ENCODE measurements at places on chromosomes 7 and 10.

GRCh38 chr7:134783294-134784069 is 4.0 kb downstream of the CALD1 start:
- no peak for DNase-seq

- no peak for DNase-seq
Measured at GRCh38 chr10:72461085-72461484, 106.4 kb upstream of the DNAJB12 start.

DNA sequence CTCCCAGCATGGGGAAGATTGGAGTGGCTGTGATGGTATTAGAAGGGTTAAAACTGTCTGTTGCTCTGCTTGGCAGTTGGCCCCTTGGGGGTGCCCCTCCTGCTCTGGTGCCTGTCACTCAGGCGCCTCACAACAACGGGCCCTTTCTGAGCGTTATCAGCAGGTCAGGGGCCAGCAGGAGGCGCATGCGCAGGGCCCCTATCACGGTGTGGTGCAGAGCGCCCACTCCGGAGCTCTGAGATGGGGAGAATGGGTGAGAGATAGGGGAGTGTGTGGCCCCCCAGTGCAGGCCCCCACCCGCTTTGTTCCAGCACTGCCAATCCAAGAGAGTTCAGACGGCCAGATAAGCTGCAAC is 24.8 kb downstream of the GBX1 start:
- DNase-seq, result no peak

- no peak for DNase-seq
Measured at GRCh38 chr10:76675561-76675950, 962.1 kb downstream of the KCNMA1 start.

DNA sequence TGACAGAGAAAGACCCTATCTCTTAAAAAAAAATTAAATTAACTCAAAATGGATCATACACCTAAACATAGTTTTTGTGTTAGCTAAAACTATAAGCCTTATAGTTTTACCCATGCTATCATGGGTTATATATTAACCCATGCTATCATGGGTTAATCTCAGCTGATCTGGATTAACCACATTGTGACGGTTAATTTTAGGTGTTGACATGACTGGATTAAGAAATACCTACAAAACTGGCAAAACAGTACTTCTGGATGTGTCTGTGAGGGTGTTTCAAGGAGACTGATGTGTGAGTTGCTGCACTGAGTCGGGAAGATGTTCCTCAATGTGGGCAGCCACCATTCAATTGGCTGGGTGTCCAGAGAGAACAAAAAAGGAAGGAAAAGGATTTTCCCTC is 44.3 kb upstream of the FXYD4 start:
- DNase-seq, result no peak

DNA sequence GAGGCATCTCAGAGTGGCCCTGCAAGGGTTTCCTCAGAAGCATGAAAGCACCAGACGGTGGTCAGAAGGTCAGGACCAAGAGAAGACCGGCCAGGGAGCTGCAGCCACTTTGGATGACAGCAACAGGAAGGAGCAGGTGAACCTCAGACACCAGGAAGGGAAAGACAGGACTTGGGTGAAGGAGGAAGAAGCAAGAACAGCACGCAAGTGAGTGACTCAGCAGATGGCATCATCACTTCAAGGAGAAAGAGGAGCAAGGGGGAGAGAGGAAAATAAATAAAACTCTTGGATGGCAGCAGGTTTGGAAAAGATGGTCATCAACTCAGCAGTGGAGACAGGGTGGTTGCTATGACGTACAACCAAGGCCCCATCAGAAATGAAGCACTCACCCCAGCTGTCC is 31.6 kb downstream of the NCAPG2 start:
- no peak for DNase-seq

DNA sequence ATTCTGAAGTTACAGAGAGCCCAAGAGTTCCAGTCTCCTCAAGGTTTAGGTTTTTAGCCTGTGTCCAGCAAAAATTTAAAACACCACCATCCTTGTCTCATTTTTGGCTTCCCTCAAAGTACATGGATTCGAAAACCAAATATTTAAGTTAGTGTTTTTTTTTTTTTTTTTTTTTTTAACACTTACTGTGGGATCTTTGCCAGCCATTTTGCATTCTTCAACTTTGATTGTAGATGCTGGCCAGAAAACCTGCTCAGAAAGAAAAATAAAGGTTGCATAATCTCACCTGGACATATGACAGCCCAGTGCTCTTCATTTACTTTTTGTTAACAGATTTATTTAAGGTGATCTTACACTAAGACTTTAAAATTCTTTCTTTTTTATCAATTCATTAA is 91.6 kb downstream of the SEMA3C start:
- DNase-seq, result no peak

- no peak for DNase-seq
Measured at GRCh38 chr7:149690688-149691446, 82.5 kb downstream of the ZNF467 start.

DNA sequence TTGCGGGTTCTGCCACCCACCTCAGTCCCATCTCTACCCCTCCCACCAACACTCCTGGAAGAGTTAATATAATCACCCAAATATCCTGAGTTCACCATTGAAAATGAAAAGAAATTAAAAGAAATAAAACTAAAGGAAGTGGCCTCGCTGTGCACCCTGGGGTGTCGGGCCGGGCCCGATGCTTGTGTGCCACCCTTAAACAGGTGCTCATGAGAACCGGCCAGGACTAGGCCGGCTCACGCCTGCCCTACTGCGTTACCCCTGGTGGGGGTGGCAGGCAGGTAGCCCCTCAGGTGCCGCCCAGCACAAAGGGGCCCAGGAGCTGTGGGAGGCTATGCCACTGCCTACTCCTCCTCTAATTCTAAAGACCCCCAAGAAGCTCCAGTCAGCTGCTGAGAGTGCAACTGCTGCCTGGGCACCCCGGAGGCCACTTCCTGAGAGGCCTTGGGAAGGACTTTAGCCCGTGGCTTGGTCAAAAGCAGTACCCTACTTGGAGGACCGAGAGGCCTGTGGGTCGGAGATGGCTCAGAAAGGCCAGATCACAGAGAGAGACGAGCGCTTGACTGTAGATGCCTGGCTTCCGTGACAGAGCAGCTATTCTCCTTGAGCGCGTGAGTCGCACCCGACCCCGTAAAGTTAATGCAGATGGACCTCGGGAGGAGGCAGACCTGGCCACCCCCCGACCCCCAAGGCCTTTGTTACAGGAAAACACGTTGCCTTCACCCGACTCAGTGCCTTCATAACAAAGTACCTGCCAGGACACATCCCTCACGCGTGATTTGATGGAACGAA is 51.0 kb upstream of the PPP2R2D start:
- no peak for DNase-seq

DNA sequence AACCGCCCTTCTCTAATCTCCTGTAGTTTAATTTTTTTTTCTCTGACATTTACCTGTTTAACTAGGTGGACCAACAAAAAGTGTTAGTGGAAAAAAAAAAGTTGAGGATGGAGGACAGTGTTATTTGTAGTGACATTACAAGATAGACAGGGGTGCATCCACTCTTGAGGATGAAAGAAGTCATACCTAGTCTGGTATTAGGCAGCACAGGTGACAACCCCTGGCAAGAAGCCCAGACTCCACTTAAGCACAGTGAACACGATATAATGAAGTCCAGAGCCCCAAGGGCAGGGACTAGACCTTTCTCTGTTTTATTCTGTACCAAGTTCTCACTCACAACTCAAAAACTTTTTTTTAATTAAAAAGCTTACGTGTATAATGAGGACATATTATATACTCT is 268.4 kb downstream of the GPR37 start:
- DNase-seq, result no peak

GRCh38 chr10:107583974-107584373 is 419.5 kb upstream of the SORCS1 start:
- no peak for DNase-seq

DNA sequence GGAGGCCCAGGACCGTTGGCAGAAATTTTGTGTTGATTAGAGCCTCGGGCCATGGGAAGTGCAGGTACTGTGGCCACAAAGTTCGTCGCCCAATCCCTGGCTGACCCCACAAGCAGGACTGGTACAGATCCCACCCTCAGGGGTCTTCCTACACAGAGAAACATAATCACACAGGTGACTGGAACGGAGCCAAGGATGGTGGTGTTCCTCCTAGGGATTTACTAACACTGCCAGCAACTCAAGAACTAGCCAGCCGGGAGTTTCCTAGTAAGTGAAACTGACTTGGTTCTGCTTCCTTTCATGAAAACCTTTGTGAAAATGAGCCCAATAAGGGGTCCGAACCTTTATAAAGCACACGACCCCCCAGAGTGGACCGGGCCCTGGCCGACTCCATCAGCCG is 5.7 kb downstream of the CUX1 start:
- no peak for DNase-seq

DNA sequence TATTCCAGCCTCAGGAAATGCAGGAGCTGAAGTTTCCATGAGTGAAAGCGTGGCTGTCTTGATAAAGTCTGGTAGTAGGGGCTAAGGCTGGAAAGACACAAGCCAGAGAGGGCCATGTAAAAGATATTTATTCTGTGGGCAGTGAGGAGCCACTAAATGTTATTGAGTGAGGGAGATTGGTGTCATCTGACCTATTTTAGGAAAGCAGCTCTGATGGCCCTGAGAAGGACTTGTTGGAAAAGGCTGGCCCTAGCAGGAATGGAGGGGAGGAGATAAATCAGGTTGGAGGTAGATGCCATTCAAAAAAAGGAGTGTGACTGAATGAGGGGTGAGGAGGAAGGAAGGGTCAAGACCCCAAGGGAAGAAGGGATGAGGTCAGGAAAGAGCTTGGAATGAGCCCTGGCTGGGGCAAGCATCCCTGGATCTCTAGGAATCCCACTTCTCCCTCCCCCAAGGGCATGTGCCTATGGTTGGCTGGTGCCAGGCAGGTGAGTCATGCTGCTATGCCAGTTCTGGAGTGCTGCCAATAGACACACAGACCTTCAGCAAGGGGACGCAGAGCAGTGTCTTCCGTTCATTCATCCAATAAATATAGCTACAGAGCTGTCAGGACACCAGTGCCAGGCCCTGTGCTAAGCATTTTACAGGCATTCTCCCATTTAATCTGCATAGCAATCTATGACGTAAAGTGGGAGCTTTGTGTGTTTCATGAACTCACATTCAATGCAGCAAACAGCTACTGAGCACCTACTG is 2.0 kb downstream of the ANKRD2 start:
- no peak for DNase-seq

DNA sequence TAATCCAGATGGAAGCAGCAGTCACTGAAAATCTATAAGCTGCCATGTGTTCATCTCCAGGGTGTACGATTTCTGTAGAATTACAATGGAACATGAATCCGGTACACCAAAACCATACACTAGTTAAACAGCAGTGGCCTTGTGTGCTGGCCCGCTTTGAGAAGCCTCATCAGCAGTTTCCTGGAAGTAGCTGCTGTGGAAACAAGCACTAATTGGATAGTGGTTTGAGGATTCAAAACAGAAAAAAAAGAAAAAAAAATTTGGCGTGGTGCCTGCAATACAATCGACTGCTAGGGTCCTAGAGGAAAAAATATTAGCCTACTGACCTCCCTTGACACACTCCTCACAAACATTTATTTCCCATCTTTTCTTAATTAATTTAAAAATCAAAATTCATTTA is 545.9 kb downstream of the SORCS1 start:
- no peak for DNase-seq

GRCh38 chr7:77276120-77276519 is 76.5 kb upstream of the FGL2 start:
- no peak for DNase-seq

- DNase-seq, result no peak
Measured at GRCh38 chr10:69391158-69391557, 25.6 kb downstream of the TACR2 start.

DNA sequence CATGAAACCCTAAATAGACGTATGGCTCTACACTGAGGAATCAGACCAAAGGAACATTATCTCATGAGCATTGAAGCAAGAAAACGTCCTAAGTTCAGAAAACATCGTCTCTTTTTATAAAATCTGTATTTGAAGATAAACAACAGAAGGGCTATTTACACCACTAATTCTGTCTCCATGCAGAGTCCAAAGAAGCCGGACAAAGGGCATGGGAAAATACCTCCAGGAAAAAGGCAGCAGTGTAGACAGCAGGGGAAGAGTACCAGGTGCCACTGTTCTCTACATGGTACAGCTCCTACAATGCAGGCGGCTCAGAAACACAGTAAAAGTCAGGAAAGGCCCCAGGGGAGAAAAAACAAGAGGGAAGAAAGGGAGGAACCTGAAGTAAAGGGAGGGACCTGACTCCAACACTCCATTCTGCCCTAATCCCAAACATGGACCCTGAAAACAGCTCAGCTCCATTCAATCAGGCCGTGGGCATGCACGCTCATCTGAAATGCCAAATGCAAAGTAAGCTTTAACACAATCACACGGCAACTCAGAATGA is 17.5 kb downstream of the FAM171A1 start:
- DNase-seq, result no peak

- DNase-seq, result no peak
Measured at GRCh38 chr10:96672481-96673175, 47.7 kb downstream of the PIK3AP1 start.

- DNase-seq, result no peak
Measured at GRCh38 chr10:48639632-48640031, 34.8 kb upstream of the ARHGAP22 start.

- no peak for DNase-seq
Measured at GRCh38 chr10:782751-783648, 93.5 kb upstream of the DIP2C start.

- no peak for DNase-seq
Measured at GRCh38 chr10:14111208-14111607, 219.5 kb downstream of the FRMD4A start.

- no peak for DNase-seq
Measured at GRCh38 chr7:101932083-101932482, 114.7 kb downstream of the CUX1 start.

GRCh38 chr7:54932818-54933543 is 85.8 kb upstream of the EGFR start:
- DNase-seq, result no peak

- DNase-seq, result no peak
Measured at GRCh38 chr7:4809666-4810065, 34.2 kb downstream of the AP5Z1 start.

DNA sequence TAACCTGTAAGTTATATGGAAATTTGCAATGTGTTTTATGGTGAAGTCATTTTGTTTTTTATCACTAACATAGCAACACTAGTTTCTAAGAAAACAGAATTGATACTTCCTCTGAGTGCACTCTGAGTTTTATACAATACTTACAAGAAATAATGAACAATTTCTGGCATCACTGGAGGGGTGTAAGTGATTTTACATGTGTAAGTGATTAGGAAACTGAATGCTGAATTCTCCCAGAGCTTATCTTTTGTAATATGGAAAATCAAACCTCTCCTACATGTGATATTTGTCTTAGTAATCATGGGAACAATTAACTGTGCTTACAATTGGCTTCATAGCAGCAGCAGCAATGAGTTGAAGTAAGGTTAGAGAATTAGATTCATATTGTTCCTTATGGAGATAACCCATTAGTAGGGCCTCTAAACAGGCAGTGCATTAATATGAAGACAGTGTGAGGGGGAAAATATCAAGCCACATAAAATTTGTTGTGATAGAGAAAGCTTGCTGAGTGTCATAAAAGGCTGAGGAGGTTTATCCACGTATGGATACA is 37.4 kb downstream of the SEMA3C start:
- DNase-seq, result no peak

- no peak for DNase-seq
Measured at GRCh38 chr10:131905267-131905571, 4.4 kb downstream of the PPP2R2D start.

GRCh38 chr7:38833329-38833728 is 75.7 kb downstream of the VPS41 start:
- no peak for DNase-seq

Measured in stimulated activated CD8-positive, alpha-beta memory T cell treated with anti-CD3 and anti-CD28 coated beads, Interleukin-2, amount 100 ng/mL, for 48 hours (primary cell).